ENCODE measurements at places on chromosomes 1 and 21.

DNA sequence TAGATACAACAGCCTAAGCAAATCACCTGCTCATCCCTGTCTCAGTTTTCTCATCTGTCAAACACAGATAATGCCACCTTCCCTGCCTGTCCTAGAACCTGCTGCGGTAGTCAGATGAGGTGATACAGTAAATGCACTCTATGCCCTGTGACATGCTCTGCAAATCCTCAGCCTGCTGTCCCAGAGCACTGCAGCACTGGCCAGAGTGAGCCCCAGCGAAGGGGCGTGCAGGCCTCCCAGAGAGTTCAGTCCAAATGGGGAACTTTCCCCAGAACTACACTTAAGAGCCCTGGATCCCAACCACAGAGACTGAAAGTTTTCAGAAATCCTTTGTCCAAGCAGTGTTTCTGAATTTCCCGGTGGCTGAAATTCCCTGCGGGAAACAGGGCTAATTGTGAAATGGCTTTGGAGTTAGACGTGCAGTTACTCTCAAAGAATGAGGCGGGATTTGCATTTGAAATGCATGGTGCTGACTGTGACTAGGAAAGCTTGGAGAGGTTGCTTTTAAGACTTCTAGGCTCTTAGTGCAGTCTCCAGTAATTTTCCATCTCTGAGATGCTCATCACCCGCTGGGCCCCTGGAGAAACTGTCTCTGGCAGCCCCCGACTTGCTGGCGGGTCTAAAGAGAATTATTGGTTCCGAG lies 206.5 kb upstream of the AJAP1 start:
- DNase-seq, result no peak

DNA sequence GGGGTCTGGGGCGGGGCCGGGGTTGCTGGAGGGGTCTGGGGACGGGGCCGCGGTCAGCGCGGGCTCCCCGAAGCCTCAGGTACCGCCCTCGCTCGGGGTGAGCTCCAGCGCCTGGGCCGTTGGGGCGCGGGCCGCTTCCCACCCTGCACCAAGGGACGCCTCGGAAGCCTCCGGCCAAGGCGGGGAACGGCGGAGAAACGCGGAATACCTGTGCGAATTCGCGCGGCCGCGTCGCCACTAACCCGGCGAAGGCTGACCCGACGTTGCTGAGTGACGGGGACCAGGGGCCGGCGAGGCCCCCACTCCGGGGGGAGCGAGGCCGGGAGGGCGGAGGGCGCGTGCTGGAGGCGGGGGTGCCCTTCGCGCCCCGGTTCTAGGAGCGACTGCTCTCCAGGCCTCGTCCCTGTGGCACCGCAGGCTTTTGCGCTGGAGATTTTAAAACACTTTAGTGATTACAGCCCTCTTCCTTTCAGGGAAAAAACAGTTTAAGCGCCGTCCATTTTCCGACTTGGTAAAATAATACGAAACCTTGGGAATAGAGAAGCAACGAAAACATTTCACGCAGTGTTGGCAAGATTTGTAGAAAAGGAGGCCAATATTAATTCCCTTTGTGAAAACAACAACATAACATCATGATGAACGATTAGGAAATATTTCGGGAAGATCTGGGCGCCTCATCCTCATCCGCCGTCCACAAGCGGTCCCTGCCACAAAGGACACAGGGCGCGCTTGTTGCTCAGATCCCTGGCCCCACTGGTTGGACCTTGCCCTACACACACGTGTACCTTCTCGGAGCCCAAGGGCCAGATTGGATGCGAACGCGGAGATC lies 971 bp upstream of the GNG4 start:
- no peak for DNase-seq

DNA sequence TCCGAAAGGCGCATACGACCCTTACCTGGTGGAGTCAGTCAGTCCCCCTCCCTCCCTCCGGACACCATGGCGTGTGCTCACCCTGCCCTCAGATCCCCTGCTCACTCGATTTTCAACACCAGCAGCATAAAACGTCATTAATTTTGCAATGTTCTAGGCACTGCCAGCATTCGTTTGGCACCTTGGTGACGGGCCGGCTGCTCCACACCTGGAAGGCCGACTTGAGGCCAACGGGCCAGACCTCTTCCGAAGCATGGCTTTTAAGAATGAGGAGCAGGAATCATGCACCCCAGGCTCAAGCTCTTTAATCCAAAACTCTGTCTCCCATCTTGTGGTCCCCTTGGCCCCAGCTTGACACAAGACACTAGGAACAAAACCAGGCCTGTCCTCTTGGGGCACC lies 33.1 kb downstream of the NPHP4 start:
- no peak for DNase-seq

GRCh38 chr1:183970516-183971300 lies 66.8 kb downstream of the COLGALT2 start:
- no peak for DNase-seq

GRCh38 chr1:147641695-147642592 lies 28.4 kb downstream of the ACP6 start:
- DNase-seq, result no peak

DNA sequence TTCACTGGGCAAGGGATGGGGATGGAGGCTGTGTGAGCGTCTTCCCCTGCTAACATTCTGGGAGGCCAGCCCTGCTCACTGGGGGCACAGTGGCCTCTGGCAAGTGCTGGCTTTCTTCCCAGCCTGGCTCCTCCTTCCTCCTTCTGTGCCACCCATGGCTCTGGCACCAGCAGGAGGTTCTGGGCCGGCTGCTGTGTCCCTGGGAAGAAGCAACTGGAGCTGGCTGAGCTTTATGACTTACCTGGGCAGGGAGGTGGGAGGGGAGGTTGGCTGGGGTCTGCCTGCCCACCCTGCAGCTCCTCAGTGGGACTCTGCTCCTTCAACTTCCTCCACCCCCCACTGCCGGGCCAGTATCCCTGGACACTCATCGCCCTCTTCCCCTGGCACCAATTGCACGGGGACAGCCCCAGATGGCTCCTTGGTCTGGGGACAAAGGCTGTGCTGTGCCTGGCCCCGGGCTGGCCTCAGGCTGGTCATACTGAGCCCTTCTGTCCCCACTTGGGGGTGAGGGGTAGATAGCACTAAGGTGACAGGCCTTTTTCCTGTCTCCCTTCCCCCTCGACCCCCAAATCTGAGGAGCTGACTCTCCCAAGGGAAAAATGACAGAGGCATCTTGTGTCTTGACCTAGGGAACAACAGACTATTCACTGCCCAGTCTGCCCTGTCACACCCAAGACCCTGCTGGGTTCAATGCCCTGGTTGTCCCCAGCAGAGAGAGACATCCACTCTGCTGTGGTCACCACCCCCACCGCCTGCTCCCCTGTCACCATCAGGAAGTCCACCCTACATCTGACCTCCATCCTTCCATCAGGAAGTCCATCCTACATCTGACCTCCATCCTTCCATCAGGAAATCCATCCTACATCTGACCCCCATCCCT lies 14.4 kb downstream of the CDK18 start:
- peak; percentile 85 for DNase-seq
